Activated CD8-positive, alpha-beta memory T cell treated with anti-CD3 and anti-CD28 coated beads, Interleukin-2, amount 50 U/mL, for 48 hours (primary cell): ENCODE measurements at places on chromosomes 5 and 9.

DNA sequence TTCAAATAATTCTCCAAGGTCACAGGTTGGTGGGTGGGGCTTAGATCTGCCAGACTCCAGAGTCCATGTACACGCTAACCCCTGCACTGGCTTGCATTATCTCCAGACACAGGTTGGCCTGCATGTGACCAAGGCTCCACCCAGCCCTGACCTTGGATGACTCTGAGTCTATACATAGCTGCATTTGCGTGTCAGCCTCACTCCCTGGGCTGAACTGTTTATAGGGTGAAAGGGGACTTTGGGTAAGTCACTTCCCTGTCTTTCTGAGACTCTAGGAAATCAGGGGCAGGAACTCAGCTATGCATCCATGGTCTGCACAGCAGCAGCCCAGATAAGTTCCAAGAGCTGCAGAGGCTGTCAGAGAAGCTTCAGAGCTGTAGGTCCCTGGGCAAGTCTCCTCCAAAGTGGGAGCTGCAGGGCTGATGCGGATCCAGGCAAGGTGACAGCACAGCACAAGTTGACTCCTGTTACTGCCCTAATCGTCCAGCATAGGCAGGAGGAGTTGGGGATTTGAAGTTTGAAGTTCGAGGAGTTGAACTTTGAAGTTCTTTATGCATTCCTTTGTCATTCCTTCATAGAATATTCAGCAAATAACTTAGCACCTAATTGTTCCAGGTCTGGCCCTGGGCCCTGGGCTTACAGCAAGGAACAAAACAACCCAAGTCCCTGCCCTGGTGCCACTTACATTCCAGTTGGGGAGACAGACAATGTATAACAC, 53.4 kb downstream of the SLC22A5 start:
- DNase-seq = peak; percentile 52

- no peak for DNase-seq
Observed at GRCh38 chr5:154039458-154039829, 677 bp downstream of the MFAP3 start.

- DNase-seq = no peak
Observed at GRCh38 chr5:8213701-8214240, 344.8 kb downstream of the MTRR start.

GRCh38 chr5:157175071-157175612, 5.5 kb upstream of the ITK start:
- DNase-seq = peak; percentile 66

DNA sequence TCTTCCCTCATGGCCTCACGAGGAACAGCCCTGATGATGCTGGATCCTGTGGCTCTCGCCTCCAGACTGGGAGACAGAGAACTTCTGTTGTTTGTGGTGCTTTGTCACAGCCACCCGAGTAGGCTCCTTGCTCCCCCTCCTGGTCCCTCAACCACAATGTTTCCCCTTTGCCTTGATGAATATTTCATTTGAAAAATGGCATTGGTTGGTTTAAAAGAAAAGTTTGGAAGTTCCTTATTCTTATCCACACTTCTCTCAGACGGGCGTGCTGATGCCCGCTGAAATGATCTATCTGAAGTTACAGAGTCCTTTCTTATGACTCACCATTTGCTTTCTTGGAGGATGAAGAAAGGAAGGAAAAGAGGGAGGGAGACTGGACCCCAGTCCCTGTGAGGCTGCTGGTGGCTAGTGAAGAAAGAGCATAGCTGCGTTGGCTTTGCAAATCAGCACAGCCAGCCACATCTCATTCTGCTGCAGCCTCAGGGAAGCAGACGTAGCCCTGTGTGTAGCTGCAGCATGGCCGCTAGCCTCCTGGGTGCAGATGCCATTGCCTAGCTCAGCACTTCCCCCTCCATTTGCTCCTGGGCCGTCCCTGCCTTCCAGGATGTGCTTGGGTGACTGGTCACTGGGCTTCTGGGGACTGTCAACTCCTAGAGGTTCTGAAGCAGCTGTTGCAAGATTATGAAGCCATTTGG, 185.9 kb downstream of the ERCC6L2 start:
- peak; percentile 60 for DNase-seq

GRCh38 chr9:36320466-36320865, 62.2 kb upstream of the GNE start:
- no peak for DNase-seq

DNA sequence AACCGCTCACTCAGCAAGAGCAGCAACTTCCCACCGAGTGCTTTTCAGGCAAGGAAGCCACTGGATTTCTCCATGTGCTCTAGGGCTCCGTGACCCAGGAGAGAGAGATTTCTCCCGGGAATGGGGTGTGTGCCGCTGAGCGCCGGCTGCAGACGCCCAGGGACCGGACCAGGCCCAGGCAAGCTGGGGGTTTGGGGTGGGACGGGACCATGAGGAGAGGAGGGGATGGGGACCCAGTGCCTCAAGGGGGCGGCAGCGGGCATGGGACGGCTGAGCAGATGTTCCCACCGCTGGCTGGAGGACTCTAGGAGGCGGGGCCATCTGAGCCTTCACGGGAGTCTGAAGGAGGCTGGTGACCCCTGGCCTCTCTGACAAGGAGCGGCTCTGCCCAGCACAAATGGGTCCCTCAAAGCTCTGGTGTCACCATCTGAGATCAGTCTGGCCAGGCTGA, 8.5 kb downstream of the LCN9 start:
- DNase-seq = no peak

GRCh38 chr5:43609752-43610151, 6.8 kb downstream of the NNT start:
- no peak for DNase-seq

- peak; percentile 32 for DNase-seq
Observed at GRCh38 chr5:850511-851006, at the start of gene ZDHHC11. Gene ZDHHC11 (minus strand): TSS chr5:850986. CDS start chr5:850602, 384 bp downstream.

DNA sequence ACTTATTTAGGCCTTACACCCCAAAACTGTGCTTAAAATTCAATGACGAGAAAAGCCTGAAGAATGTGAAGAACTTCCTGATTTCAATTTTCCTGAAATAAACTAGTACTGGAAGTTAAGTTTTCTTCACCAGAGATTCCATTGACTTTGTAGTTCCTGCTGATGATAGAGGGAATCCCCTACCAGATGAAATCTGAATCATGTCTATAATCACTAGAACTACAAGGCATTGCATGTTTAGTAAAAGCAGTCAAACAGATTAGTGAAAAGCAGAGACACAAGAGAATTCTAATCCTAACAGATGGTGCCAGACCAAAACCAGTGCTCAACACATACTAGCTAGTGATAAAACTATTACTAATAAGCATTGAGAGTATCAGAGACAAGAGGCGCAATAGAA, 130.0 kb downstream of the PDE4D start:
- no peak for DNase-seq

GRCh38 chr5:37900692-37901091, 60.9 kb upstream of the GDNF start:
- DNase-seq = no peak

- no peak for DNase-seq
Observed at GRCh38 chr9:6215562-6215961, at the start of gene IL33. Gene IL33 (plus strand): TSS chr9:6215807. CDS start chr9:6241695, 25,888 bp downstream.

- no peak for DNase-seq
Observed at GRCh38 chr5:32814620-32815019, 103.5 kb downstream of the NPR3 start.

GRCh38 chr5:74672215-74672877, 12.7 kb upstream of the HEXB start:
- no peak for DNase-seq

DNA sequence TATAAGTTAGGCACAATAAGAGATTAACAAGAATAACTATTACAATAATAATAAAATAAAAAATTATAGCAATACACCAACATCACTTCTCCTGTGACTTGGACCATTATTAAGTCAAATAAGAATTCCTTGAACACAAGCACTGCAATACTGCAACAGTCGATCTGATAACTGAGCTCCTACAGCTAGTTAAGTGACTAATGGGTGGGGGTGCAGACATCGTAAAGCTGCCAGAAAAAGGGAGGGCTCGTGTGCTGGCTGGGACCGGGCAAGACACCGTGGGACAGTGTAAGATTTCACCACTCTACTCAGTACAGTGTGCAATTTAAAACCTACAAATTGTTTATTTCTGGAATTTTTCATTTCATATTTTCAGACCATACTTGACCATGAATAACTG, 78.8 kb downstream of the SNX24 start:
- DNase-seq = no peak

DNA sequence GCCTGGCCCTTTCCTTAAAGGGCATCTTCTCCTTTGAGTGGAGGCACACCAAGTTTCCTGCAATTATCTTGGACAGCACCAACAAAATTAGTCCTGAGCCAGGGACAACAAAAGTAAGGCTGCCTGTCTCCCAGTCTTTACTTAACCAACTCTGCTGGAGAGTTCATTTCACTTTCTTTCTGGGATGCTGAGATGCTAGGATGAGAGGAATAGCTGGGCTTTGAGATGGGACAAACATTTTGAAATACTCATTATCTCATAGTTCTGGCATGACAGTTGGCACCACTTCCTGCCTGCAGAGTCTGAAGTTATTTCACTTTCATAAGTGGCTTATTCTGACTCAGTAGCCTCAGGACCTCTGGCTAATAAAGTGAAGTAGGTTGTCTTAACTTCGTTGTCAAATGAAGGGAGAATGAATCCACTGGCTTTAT, 157.0 kb downstream of the C9orf152 start:
- DNase-seq = no peak

DNA sequence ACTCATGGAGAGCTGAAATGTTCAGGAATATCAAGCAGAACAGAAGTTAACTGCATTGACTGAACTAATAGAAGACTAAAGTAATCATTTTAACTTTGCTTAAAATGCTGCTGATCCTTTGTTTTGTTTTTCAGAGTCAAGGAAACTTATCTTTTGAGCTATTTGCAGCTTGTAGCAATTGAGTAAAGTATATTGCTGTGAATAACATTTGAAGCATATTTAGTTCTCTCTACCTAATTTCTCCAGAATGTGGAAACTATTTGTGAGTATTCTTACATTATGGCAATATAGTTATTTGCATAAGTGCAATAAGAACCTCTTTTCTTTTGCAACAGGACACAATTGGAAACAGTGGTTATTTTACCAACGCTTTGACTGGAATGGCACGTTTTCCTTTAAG, 5.3 kb upstream of the SOX30 start:
- no peak for DNase-seq

- DNase-seq = no peak
Observed at GRCh38 chr5:167332309-167332708, 959.1 kb upstream of the WWC1 start.

DNA sequence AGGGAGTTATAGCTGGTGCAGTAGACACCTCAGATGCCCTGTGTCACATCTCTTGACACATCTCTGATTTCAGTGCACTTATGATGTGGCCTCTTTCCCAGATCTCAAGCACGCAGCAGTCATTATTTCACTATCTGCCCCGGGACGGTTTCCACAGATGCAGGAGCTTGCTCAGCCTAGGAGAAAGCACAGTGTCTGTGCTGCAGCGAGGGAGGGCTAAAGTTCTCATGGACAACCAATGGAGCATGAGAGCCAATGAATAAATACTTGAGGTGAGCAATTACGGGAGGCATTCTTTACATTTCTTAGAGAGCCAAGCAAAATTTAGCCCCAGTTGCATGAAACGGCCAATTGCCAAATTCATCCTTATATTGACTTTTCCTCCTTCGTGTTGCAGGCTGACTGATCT, 7.4 kb upstream of the MOB3B start:
- no peak for DNase-seq

DNA sequence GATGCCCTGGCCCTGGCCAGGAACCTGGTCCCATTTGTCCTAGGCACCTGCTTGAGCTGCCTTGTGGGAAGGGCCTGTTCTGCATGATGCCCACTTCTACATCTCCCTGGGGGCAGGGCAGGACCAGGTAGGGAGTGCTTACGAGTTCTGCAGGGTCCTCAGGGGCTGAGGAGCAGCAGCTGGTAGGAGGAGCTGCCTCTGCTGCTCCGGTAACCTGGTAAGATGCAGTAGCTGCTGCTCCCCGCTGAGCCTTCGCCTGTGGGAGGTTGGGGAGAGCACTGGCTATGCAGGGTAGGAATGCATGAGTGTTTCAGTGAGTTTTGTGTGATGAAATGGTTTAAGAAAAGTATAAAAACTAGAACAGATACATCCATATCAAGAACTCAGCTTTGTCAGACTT, 13.6 kb downstream of the LRRC8A start:
- no peak for DNase-seq

GRCh38 chr5:140295414-140295813, 7.5 kb downstream of the PFDN1 start:
- DNase-seq = no peak

GRCh38 chr9:75912951-75913350, 22.5 kb downstream of the PCSK5 start:
- DNase-seq = no peak

- DNase-seq = no peak
Observed at GRCh38 chr5:72651779-72652178, 144.6 kb upstream of the ZNF366 start.

- DNase-seq = no peak
Observed at GRCh38 chr5:171762021-171762608, 23.5 kb upstream of the SMIM23 start.

DNA sequence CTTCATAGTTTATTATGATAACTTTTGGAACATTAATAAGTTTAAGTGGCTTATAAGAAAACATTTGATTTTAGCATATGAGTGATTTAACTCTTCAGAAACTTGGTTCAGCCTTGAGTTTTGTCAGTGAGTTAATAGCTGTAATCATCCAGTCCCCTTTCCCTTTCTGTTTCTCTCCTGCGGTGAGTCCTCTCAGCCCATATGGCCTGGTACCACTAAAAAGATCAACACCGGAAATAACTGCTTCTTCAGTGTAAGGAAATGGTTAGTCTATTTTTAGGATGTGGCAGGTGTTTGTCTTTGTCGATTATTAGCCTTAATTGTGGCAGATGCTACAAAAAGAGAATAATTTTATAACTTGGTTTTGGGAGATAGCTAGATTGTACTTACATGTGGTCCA, 120.2 kb upstream of the GRHPR start:
- no peak for DNase-seq

DNA sequence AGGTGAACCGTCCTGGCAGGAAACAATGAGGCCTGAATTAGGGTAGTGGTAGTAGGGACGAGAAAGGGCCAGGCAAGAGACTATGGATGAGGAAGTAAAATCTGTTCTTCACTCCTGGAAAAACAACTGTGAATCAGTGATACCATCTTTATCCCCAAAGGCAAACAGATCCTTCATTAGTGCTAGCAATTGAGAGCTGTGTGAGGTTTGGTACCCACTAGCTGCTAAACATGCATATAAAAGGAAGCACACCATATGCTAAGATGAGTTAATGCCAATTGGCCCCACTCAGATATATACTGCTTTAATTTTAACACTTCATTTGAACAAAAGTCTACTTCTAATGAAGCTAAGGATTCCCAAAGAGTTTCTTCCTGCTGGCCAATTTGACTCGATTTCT, 244.8 kb upstream of the NR4A3 start:
- no peak for DNase-seq

DNA sequence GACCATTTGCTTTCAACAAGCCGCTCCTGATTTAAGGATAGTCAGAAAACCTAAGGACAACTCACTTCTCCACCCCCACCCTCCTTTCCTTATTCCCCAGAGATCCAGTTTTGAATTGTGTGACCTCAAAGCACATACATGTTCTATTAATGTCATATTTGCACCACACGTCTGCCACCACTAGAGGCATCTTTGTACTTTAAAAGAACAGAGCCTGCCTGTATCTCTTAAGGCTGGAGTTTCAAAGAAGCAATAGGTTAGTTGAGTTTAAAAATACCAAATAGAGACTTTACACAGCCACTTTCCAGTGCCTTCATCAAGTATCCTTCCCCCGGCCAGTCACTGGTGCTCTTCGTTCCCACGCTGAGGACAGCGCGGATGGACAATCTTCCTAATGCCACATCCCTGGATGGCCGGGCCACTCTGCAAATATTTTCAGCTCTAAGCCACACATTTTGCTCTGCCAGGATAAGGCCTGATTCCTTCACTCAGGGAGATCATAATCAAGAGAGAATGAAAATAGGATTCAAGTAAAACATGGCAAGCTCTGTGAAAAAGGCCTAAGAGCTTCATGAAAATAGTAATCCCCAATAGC, 146.3 kb downstream of the SNCAIP start:
- DNase-seq = no peak
